ENCODE measurements at places on chromosomes 12 and 14.

- no peak for DNase-seq
These were observed 25.0 kb upstream of the P2RX7 start for GRCh38 chr12:121107681-121108080.

DNA sequence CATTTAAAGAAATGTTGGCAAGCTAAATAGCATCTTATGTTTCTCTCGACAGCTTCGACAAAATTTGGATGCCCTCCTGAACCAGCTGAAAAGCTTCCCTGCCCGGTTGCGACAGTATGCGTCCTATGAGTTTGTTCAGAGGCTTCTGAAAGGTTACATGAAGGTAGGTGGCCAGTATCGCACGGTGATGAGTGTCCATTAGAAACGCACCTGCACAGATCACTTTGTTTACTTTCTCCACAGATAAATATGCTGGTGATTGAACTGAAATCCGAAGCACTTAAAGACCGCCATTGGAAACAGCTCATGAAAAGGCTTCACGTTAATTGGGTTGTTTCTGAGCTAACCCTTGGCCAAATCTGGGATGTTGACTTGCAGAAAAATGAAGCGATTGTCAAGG lies 36.5 kb downstream of the DYNC1H1 start:
- DNase-seq: no peak

GRCh38 chr14:89720076-89720687 lies 234.3 kb downstream of the EFCAB11 start:
- DNase-seq: no peak

DNA sequence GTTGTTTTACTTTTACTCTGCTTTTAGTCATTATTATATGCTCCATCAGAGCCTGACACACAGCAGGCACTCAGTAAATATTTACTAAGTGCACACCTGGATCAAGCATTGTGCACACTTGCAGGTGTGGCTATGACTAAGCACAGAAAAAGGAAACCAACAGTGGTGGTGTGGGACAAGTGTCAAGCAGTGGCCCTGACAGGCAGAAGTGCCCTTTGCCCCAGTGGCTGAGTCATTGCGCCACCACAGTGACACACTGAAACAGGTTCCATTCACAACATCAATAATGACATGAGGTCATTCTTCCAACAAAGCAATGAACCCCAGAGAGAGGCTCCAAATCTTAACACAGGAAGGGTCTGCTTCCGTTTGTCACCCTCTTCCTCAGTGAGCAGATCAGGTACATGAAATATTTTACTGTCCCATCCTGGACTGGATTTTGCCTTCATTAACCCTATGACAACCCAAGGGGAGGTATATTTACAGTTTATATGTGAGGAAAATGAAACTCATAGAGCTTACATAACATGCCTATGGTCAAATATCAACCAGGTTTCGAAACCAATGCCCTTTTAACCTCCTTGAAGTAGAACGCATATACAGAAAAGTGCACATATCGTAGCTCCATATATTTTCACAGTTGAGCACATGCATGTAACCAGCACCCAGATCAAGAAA lies 82.6 kb upstream of the GTF2A1 start:
- DNase-seq: no peak

DNA sequence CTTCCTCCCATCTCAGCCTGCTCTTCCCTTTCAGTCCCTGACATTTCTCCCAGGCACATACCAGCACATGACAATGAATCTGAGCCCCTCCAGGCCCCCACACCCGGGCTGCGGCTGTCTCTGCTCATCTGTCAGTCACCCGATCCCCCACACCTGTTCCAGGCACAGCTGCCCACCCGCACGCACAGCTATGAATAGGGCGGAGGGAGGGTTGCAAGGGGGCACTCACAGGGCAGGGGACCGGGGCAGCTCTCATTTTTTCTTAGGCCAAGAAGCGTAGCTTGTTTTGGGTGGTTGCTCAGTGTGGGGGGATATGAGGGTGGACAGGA lies 43.7 kb upstream of the TSPAN9 start:
- no peak for DNase-seq

GRCh38 chr12:19179986-19180385 lies 50.5 kb downstream of the PLEKHA5 start:
- DNase-seq: no peak

GRCh38 chr12:93832131-93832530 lies 155.0 kb downstream of the CRADD start:
- no peak for DNase-seq

DNA sequence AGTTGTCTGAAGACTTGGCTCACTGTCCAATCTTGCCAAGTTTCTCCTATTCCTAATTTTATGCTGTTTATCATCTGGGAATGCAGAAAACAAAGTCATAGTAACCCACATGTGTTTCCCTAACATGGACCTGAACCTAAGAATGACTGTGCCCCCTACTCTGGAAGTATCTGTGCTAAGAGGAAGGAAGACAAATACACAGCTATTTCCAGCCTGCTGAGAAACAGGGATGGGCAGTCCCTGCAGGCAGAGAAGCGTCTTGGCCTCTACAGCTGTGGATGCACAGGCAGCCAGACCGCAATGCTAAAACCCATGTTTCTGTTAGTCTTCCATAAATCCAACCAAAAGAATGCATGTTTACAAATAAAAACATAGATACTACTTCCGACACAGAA lies 56.2 kb downstream of the DUSP16 start:
- no peak for DNase-seq

GRCh38 chr12:113880988-113881962 lies 84.8 kb downstream of the RBM19 start:
- peak; percentile 60 for DNase-seq

DNA sequence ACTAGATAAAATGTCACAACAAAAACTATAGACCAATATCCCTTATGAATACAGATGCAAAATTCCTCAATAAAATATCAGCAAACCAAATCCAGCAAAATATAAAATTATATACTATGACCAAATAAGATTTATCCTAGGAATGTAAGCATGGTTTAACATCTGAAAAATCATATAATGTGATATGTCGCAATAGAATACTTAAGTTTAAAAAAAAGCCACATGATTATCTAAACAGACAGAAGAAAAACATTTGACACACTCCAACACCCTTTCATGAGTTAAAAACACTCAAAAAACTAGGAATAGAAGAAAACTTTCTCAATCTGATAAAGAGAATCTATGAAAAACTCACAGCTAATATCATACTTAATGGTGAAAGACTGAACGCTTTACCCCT lies 20.3 kb downstream of the ANGEL1 start:
- DNase-seq: no peak

DNA sequence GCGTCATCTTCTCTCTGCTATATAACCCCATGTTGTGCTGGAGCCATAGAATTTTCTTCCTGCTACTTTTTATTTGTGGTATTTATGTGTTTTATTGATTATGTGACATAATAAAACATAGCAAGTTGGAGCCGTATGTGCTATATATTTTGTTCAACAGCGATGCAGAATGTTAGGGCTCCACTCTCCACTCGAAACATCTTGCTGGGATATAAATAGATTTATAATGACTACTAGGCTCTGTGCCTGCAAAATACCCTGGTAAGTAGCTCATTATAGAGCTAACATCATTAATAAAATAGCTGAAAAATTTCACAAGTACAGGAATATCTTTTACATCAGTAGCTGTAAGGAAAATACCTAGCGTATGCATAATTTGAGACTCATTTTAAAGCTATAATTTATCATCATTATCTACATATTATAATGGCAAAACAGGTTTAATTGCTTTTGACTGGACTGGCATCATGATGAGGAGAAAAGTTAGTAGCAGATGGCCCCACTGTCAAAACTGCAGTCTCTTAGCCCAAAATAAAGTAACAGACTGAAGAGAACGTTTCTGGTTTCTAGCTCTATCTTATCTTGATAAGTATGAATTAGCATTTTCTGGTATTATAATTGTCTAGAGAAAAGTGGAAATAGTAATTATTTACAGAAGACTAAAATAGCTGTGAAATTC lies 263.0 kb downstream of the NEDD1 start:
- DNase-seq: no peak

DNA sequence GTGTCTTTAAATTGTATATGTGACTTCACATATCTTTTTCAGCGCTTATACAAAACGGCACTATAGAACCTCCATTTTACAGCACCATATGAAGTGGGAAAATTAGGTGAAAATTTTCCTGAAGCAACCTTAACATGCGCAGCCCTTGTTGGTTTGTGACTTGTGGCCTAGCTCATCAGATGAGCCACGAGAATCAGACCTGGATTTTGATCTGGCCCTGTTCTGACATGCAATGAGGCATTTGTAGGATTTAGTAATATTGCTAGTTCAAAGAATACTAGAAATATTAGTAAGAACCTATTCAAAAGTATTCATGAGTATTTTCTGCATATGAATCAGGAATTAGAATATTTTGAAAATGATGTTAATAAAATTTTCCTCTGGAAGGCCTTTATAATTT lies 2.9 kb downstream of the CDKN1B start:
- DNase-seq: no peak

DNA sequence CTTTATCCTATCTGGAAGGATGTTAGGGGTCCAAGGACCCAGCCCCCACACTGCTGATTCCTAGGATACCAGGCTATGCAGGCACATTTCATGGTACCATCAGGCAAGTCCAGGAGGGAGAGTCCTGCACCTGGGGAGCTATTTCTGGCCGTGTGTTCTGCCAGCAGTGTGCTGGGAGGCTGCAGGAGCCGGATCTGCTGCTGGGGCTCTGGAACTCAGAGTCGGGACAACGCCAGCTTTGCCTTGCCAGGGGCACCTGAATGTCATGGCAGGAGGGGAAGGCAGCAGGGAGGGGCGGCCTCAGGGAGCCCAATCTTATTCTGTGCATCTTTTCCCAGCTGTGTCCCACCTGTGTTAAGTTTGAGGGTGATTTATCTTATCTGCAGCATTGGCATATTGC lies 17.8 kb downstream of the SRRM4 start:
- DNase-seq: no peak

DNA sequence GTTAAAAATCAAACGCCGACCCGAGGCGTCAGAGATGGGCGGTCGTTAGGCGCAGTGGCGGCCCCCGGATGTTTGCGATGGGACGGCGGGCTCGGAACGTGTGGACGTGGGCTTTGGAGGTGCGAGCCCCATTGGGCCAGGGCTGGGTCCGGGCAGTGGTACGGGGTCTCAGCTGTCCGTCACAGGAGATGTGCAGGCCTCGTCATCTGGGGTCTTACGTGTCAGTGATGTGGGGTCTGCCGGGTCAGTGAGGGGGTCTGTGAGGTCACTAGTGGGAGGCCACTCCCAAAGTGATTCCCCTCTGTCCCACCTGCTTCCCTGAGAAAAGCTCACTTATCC lies 21.6 kb upstream of the CHFR start:
- DNase-seq: no peak

DNA sequence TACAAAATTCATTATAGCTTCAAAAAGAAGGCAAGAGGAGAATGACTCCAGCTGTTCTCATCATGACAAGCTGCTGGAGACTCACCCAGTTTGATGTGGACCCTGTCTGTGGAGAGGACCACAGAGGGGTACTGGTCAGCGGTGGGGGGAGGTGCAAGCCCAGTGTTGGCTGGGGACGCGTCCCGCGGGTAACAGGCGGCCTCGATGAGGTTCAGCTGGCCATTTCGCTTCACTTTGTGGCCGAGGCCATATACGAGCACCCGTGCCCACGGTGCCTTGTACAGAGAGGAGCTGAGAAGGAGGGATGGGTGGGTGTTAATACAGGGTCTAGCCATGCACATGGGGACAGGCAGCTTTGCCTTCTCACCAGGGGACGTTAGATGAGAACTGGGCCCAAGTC lies 67.1 kb downstream of the TRAFD1 start:
- no peak for DNase-seq

- DNase-seq: no peak
These were observed 208.3 kb downstream of the NAV3 start for GRCh38 chr12:78038986-78039385.

- DNase-seq: no peak
These were observed 7.3 kb upstream of the TMEM119 start for GRCh38 chr12:108605000-108605689.

DNA sequence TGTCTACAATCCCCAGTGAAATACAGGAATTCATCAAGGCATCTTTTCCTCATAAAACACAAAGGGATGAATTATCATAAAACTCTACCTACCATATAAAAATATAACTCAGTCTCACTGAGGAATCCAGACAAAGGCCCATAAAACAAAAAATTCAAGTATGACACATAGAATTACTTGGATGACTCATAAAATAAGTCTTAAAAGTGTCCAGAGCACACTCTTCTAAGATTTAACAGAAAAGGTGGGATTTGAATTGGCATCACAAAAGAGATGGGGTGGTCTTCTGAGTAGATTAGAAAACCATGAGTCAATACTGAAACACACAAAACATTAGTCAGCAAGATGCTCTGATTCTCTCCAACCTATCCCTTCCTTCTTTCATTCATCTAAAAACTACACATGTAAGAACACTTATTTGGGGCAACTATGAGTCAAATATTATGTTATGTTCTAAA lies 202.7 kb upstream of the GARIN6 start:
- no peak for DNase-seq

- DNase-seq: peak; percentile 22
These were observed 12.7 kb downstream of the CCND2 start for GRCh38 chr12:4286228-4286627.

- DNase-seq: no peak
These were observed 21.6 kb downstream of the PYM1 start for GRCh38 chr12:55906056-55906455.

- DNase-seq: no peak
These were observed 55.1 kb downstream of the CALM1 start for GRCh38 chr14:90451961-90452360.
